ENCODE measurements at places on chromosomes 11 and 22. TPM values are rescaled to one million over a fixed set of nuclear protein-coding genes. Genes with fewer than 3 reads are reported as not detected.

DNA sequence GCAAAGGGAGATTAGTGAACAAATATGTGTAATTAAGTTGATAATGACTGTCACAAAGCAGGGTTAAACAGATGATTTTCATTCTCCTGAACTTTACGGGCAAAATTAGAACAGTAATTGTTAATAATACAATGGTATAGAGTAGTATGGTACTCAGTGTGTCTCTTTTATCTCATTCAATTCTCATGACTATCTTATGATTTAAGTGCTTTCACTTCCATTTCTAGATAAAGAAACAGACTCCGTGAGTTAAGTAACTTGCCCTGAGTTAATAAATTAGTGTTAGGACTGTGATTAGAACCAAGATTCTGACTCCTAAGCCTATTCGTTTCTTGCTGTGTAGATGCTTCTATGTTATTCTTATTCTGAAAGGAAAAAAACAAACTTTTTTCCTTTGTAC, 22.0 kb downstream of the PIH1D2 start:
- DNase-seq: no peak

DNA sequence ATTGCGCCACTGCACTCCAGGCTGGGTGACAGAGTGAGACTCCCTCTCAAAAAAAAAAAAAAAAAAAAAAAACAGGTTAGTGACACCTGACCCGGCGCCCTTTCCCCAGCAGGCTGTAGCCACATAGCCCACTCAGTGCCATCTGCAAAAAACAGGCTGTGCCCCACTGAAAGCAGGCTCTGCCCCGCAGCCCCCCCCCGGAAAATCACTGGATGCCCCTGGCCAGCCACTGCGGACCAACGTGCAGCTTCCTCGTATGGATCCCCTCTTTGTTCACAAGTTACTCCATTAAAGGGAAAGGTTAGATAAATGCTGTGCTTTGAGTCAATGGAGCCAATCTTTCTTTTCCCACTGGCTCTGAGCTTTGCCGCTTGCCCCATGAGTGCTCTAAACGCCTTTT, 660.3 kb downstream of the TBC1D22A start:
- no peak for DNase-seq

- DNase-seq: no peak
These were observed 70.8 kb downstream of the GAB2 start for GRCh38 chr11:78346799-78347198.

GRCh38 chr22:45227645-45228400, 12.9 kb downstream of the KIAA0930 start:
- DNase-seq: no peak

GRCh38 chr22:24291515-24292201, 21.0 kb downstream of the SPECC1L start:
- no peak for DNase-seq

- no peak for DNase-seq
These were observed 90.7 kb downstream of the RTL6 start for GRCh38 chr22:44407171-44407986.

DNA sequence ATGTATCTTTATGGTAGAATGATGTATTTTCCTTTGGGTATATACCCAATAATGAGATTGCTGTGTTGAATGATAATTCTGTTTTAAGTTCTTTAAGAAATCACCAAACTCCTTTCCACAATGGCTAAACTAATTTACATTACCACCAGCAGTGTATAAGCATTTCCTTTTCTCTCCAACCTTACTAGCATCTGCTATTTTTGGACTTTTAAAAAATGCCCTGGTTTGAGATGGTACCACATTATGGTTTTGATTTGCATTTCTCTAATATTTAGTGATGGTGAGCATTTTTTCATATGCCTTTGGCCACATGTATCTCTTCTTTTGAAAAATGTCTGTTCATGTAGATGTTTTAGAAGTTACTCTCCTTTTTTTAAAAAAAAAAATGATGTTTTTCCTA, 142.0 kb downstream of the METTL15 start:
- no peak for DNase-seq

DNA sequence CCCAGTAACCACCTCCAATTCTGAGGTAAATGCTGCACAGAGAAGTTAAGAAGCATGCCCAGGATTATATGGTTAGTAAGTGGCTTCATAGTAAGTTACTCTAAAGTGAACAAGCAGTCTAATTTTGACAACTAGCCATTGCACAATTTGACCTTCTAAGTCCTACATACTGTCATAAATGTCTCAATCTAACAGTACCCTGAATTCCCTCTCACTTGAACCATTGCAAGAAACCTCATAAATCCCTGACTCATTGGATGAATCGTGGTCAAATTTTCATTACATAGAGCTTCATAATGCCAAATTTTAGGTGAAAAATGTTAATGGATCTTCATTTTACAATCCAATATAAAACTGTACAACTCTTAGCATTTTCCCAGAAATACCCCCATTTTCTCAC, 217.3 kb upstream of the GRIA4 start:
- no peak for DNase-seq

- no peak for DNase-seq
These were observed 28.4 kb upstream of the SIK2 start for GRCh38 chr11:111573821-111574249.

DNA sequence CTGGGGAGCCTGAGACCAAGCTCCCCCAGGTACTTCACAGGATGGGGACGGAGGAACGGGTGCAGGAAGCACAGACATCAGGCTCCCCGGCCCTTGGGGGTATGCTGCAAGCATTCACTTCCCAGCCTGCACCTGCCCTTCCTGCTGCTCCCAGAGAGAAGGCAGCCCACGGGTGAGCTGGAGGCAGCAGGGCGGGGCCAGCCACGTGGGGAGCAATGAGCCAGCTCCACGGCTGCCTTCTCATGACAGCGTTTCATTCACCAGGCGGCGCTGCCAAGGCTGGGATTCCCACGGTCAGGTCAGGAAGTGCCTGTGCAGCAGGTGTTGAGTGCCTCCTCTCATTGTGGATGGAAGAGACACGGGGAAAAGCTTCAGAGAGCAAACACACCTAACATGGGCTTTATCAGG, 14.5 kb upstream of the PHLDA2 start:
- no peak for DNase-seq

- DNase-seq: peak; percentile 89
These were observed 144.6 kb downstream of the NECTIN1 start for GRCh38 chr11:119584193-119585042.

GRCh38 chr11:63518548-63518947, 12.7 kb downstream of the LGALS12 start:
- DNase-seq: no peak

GRCh38 chr11:5726351-5726750, 9.9 kb upstream of the OR56B1 start:
- DNase-seq: no peak

DNA sequence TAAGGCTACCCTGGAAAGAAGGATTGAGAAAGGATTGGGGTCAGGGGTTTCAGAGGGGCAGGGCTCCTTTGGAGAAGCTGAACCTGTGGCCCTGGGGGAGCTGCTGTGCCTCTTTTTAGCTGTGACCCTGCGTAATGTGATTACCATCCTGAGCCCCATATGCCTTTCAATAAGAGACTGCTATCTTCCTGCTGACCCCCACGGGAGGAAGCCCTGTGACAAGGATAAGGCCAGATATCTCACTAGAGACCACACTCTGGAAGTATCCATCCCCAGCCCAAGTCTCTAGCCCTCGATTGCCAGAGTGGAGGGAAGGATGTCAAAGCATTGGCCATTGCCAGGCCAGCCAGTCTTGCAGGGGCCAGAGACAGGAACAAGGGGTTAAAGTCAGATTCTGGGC, 4.8 kb upstream of the SLC39A13 start:
- DNase-seq: no peak

- no peak for DNase-seq
These were observed 18.7 kb upstream of the FBLN1 start for GRCh38 chr22:45483918-45484499.

DNA sequence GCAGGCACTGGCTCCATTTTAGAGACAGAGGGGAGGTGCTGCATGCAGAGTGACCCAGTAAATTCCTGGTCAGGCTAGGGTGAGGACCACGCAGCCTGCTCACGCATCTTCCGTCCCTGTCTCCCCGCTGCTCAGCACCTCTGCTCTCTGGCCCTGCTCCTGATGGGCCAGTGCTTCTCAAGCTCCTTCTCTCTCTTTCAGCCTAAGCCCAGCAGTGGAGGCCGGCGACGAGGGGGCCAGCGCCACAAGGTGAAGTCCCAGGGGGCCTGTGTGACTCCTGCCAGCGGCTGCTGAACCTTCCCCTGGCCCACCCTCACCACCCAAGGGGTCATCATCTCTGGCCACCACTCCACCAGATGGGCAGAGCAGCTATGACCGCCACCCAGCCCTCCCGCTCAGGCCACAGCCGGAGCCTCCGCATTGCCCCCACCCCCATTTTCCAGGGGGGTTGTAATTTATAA, 24.7 kb downstream of the GTPBP1 start:
- DNase-seq: no peak

- DNase-seq: no peak
These were observed 130.4 kb downstream of the UVRAG start for GRCh38 chr11:75945446-75945845.

GRCh38 chr11:97269527-97269926, 879.7 kb downstream of the JRKL start:
- DNase-seq: no peak

DNA sequence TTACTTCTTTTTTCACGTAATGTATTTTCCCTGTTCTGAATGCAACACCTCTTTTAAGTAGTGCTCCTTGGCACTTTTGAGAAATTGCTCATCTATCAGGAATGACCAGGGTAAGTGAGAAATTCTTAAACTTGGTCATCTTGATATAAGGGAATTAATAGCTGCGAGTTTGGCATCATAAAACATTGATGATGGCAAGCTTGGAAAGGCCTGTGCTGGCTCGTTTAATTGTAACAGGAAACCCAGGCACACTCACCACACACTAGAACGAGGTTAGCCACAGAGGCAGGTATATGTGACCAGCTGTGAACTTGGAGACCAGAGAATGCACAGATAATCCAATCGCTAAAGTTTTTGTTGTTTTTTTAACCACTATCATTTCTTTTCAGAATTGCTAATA, 24.3 kb downstream of the FAM118A start:
- DNase-seq: no peak

- no peak for DNase-seq
These were observed 14.5 kb upstream of the MSANTD2 start for GRCh38 chr11:124814739-124815138.

GRCh38 chr22:37012262-37012904, 6.9 kb downstream of the TST start:
- DNase-seq: no peak

GRCh38 chr11:130435671-130436070, 7.3 kb upstream of the ADAMTS8 start:
- DNase-seq: peak; percentile 56

DNA sequence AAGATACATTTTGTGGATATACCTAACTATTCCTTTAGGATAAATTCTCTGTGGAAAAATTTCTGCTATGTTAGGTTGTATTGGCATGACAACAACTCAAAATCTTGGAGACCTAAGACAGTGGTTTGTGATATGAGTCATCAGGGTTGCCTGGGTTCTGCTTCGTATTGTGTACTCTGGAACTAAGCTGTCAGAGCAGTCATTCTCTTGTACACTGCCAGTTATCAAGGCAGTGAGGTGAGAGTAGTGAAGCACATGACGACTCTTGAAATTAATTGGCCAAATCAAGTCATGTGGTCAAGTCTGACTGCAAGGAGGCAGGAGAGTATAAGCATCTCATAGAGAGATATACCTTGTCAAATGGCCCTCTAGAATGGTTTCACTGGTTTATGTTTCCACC, 104.4 kb downstream of the FANCF start:
- DNase-seq: peak; percentile 36

- DNase-seq: no peak
These were observed 15.0 kb downstream of the UBE2L6 start for GRCh38 chr11:57552479-57552878.

DNA sequence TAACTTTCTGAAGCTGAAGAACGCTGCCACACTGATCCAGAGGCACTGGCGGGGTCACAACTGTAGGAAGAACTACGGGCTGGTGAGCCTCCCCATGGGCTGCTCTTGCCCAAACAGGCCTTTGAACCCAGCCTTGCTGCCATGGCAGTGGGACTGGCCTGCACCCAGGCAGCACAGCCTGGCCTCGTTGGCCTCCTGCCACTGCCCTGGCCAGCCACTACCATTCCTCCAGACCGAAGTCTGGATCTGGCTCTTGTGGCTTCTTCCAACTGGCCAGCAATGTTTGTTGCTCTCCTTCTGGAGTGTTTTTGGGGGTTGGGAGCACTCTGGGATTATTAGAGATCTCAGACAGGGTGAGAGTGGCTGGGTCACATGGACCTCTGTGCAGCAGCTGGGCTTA, 51.0 kb downstream of the MYO7A start:
- no peak for DNase-seq

DNA sequence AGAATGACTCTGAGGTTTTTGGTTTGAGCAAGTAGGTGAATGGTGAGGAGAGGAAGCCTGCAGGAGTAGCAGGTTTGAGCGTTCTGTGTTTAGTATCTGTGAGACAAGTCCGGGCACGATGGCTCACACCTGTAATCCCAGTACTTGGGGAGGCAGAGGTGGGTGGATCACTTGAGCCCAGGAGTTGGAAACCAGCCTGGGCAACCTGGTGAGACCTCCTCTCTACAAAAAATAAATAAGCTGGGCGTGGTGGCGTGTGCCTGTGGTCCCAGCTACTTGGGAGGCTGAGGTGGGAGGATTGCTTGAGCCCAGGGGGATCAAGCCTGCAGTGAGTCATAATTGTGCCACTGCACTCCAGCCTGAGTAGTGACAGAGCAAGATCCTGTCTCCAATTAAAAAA, 9.7 kb upstream of the CENATAC start:
- DNase-seq: peak; percentile 28

DNA sequence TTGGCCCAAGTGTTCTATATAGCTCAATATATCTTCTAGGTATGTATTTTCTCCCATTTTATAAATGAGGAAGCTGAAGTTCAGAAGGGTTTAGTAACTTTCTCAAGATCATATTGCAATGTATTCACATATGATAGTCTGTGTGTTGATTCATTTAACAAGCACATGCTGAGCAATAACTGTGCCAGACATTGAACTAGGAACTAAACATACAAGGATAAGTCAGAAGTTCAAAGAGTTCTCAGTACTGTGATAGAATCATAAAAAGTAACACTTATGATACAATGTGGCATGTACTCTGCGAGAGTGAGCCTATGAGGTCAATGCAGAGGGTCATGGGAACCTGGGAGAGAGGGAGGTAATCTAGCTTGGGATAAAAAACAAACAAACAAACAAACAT, 1082.2 kb upstream of the TENM4 start:
- no peak for DNase-seq

GRCh38 chr11:128575174-128575960, 12.0 kb downstream of the ETS1 start:
- no peak for DNase-seq

GRCh38 chr11:90318651-90319050, 95.8 kb upstream of the CHORDC1 start:
- no peak for DNase-seq

DNA sequence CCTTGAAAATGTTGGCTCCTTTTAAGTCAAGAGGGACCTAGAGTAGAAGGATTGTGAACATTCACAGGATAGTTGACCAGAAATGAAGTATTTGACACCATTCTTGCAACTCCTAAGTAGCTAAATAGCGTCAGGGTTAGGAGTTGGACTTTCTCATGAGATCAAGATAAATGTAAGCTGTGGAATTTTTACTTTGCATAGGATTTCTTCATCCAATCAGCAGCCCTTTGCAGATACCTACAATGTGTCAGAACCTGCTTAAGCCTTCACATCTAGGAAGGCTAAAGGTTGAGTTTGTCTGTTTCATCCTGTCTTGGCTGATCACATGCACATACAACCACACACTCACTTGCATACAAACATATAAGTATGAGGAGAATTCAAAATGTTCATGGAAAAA, 32.3 kb downstream of the CD44 start:
- no peak for DNase-seq

The PRG3 gene
- total RNA-seq: not detected

The TMX2 gene
- total RNA-seq: 161 TPM

The GTSE1 gene
- 21.1 TPM for total RNA-seq

The SLC22A12 gene
- total RNA-seq: not detected

The ADAMTS8 gene
- not detected for total RNA-seq

The LTO1 gene
- 11.2 TPM for total RNA-seq

The ANO5 gene
- total RNA-seq: 1.3 TPM
